ENCODE measurements at places on chromosomes 2 and 18.

DNA sequence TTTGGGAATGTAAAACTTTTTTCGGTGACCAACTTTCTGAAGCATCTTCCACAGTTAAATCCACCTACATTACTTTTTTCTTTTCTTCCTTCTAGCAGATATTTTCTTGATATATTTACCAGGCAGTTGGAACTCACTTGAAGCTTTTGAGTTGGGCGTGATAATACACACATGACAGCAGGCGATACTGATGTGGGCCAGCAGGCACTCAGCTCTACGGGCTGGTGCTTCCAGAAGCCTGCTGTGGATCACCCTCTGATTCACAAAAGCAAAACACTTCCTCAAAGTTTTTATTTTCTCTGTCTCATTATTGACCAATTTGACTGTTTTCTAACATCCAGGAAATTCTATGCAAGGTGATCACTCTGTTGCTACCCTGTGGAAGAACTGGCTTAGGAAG, 22.9 kb downstream of the GRHL1 start:
- no peak for DNase-seq

- DNase-seq, result no peak
These were observed 383.8 kb downstream of the FIGN start for GRCh38 chr2:163351966-163352365.

DNA sequence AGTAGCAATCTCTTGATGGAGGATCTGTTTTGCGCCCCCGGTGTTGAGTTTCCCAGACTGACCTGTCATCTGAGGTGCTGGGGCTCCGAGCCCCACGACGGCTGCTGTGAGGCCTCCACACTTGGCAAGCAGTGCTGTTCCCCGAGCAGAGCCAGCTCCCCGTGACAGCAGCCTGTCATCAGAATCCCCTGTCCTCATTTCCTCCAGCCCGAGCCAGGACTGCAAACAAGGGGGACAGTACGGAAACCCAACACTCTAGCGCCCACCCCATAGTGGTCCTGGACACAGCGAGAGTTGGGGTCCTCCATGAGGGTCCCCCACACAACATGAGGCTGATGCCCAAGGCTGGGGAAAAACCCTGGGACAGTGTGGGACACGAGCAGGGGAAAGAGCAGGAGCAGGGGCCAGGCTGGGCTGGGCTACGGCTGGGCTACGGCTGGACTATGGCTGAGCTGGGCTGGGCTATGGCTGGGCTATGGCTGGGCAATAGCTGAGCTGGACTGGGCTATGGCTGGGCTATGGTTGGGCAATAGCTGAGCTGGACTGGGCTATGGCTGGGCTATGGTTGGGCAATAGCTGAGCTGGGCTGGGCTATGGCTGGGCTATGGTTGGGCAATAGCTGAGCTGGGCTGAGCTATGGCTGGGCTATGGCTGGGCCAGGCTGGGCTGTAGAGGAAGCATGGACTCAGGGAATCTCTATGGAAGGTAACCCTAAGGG, 1.5 kb upstream of the KLHL30 start:
- DNase-seq, result no peak

DNA sequence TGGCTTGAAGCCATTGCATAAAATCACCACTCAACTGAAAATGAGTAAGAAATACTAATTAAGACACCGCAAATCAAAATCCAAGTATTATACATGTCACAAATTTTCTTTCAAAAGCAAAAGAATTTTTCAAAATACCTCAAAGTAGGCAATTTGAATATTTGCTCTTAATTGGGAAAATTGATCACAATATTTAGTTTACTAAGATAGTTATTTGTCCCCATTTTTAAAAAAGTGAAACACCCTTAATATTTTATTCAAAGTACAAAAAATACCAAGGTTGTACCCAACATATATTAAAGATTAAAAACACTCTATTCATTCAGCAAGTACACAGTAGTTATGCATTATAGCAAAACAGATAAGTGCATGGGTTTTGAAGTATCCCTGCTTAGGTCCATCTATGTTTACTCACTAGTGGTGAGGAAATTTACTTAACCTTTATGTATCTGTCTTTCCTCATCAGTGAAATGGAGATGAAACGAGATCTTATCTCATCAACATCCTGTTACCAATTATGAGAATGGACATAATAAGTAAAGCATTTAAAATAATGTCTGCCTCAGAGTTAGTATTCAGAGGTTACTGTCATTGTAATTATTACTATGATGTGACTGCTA, 35.1 kb downstream of the VPS54 start:
- DNase-seq, result peak; percentile 2

DNA sequence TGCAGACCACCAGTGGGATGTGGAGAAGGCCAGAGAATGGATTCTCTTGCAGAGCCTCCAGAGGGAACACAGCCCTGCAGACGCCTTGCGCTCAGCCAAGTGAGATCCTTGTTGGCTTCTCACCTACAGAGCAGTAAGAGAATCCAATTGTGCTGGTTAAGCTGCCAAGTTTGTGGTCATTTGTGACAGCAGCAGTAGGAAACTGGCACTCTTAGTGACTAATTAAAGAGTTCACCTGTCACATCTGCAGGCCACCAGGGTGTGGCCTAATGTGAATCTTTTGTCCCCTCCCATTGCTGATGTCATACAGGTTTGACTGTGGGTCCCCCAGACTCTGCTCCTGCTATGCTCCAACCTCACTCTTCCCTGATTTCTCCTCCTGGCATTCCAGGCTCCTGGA, 235.9 kb downstream of the TFCP2L1 start:
- no peak for DNase-seq

- no peak for DNase-seq
These were observed 16.1 kb downstream of the PRPF40A start for GRCh38 chr2:152701198-152701597.

DNA sequence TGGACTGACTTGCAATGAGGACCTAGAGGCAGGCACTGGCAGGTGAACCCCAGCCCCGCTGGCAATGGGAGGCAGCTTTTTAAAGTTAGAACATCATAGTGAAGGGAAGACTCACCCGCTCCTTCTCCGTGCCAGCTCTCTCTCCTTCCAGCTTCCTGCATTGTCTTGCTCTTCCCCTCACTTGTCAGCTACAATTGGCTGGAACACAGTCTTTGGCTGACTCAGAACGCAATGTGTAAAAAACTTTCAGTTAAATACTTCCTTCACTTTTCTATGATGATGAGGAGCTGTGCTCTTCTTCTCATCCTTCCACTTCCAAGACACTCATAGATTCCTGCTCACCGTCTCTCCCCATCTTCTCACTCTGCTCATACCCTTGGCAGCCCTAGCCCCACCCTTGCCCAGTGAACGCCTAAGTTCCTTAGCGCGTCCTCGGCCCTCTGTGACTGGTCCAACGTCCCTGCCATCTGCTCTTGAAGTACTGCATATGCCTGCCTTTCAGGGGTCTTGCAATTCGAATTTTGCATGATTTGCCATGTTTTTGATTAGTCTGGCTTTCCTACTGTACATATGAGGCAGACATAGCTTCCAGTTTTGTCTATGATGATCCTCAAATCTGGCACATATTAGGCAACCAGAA, 118.0 kb upstream of the TMEM200C start:
- DNase-seq, result peak; percentile 71

GRCh38 chr2:173175222-173175621, 99.6 kb downstream of the MAP3K20 start:
- peak; percentile 60 for DNase-seq

- DNase-seq, result no peak
These were observed 126.4 kb downstream of the CCBE1 start for GRCh38 chr18:59570796-59571195.

- DNase-seq, result no peak
These were observed 476 bp downstream of the MSTN start for GRCh38 chr2:190062053-190062452.

- no peak for DNase-seq
These were observed 335.2 kb downstream of the KCNJ3 start for GRCh38 chr2:155033652-155034051.

- DNase-seq, result peak; percentile 97
These were observed 608.0 kb upstream of the PIK3C3 start for GRCh38 chr18:41347057-41347456.

- DNase-seq, result no peak
These were observed 129.5 kb upstream of the ID2 start for GRCh38 chr2:8552293-8552801.

GRCh38 chr2:46481198-46482193, 2.1 kb downstream of the TMEM247 start:
- peak; percentile 92 for DNase-seq

- no peak for DNase-seq
These were observed 4.9 kb downstream of the CYP26B1 start for GRCh38 chr2:72142570-72143440.

GRCh38 chr2:135949451-135950234, 35.8 kb downstream of the DARS1 start:
- DNase-seq, result no peak

GRCh38 chr18:58522132-58522531, 106.8 kb downstream of the ALPK2 start:
- DNase-seq, result no peak

DNA sequence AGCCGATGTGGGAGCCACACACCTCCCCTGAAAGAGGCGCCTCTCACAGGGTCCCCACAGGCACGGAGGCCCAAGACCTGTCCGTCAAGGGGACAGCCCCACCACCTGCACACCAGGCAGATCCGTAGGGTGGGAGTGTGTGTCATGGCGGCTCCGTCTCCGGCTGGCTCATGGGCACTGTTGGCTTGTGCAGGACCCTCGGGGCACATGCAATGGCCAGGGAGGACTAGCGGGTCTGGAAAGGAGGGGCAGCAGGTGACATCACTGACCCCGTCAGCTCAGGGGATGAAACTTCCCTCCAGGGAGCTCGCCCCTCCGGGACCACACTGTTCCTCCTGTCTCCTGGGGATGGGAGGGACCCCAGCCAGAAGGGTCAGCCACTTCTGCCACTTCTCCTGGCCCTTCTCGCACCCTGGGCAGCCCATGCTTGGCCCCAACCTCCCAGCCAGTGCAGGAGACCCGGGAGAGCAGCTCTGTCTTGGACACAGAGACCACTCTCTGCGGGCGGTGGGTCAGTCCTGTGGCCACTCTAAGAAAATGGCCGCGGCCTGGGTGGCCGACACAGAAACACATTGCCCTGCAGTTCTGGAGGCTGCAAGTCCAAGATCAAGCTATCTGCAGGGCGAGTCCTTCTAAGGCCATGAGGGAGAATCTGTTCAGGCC, 75.1 kb upstream of the TWIST2 start:
- DNase-seq, result no peak

Data from astrocyte (in vitro differentiated cells and primary cell).